ENCODE measurements at places on chromosomes 12 and 14.

DNA sequence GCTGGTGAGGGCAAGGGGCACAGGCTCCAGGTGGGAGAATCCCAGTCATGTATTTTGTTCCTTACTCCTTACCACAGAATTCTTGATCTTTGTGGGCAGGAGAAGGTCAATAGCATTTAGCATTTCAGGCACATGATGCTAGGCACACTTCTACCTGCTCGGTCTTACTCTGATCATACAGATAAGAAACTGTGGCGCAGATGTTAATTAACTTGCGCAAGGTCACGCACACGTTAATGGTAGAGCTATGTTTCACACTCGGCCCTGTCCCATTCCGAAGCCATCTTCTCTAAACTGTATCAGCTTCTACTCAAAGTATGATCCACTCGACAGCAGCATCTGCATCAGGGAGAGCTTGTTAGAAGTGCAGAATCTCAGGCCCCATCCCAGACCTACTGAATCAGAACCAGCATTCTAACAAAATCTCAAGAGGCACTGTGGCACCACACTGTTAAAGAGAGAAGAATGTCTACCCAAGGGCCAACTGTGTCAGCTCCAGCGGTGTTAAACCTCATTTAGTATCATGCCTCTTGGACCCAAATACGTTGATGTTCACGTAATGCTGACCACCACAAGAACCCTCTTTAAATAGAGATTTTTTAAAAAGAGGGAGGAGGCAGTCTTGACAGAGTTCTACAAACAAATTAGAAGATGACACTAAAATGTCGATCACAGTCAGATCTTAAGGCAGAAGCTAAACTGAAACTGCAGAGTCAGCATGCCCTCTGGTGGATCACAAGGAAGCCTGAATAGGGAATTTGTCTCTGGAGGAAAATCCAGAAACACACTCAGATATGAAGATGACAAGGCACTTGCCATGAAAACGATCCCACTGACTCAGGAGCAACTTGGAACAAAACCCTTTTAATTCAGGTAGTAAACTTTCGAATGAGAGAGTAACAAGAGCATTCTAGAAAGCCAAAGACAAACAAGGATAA lies 7.3 kb downstream of the STXBP6 start:
- peak; percentile 49 for DNase-seq

DNA sequence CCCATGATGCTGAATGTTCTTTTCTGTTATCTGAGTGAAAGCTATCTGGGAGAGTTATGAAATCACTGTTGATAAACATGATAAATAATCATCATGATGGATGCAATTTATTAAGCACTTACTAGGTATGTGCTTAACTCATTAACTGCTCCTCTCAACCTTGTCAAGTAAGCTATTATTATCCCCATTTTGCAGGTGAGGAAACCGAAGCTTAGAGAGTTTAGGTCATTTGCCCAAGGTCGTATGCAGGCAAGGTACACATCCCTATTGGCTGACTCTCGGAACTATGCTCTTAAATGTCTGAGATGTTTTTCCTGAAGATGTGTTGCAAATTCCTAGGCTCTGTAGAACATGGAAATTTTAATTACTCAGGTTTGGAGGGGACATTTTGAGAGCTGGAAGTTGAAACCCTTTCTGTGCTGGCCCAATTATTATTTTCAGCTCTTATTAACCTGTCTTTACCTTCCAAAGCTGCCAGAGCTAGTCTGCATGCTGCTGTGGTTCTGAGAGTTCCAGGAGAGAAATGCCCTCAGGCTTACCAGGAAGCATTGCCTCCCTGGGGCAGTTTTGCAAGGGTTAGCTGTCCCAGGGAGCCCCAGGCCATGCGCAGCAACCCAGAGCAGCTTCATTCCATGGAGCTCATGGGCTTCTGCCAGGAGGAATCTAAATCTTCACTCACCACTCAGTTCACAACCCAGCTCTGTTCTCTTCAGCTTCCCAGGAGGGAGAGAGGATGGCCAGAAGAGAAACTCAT lies 55.6 kb upstream of the OAS1 start:
- no peak for DNase-seq

GRCh38 chr12:25557830-25558436 lies 4.8 kb upstream of the LMNTD1 start:
- DNase-seq, result no peak

GRCh38 chr14:62301911-62302310 lies 539.7 kb downstream of the SNAPC1 start:
- DNase-seq, result no peak

DNA sequence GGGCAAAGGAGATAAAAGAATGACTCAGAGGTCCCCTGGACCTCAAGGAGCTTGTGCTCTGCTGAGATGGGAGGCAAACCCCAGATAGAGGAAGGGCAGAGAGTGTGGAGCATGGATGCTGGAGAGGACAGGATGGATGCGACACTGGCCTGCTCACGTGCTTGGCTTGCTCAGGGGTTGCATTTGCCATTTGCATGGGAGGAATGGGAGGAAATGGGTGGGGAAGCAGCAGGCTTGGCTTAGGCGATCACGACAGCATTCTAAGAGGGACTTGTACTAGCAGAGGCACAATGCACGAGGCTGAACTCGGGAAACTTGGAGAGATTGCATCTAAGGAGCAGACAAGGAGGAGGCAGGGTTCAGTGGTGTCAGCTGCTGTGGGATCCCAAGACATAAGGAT lies 19.8 kb downstream of the CD9 start:
- no peak for DNase-seq

DNA sequence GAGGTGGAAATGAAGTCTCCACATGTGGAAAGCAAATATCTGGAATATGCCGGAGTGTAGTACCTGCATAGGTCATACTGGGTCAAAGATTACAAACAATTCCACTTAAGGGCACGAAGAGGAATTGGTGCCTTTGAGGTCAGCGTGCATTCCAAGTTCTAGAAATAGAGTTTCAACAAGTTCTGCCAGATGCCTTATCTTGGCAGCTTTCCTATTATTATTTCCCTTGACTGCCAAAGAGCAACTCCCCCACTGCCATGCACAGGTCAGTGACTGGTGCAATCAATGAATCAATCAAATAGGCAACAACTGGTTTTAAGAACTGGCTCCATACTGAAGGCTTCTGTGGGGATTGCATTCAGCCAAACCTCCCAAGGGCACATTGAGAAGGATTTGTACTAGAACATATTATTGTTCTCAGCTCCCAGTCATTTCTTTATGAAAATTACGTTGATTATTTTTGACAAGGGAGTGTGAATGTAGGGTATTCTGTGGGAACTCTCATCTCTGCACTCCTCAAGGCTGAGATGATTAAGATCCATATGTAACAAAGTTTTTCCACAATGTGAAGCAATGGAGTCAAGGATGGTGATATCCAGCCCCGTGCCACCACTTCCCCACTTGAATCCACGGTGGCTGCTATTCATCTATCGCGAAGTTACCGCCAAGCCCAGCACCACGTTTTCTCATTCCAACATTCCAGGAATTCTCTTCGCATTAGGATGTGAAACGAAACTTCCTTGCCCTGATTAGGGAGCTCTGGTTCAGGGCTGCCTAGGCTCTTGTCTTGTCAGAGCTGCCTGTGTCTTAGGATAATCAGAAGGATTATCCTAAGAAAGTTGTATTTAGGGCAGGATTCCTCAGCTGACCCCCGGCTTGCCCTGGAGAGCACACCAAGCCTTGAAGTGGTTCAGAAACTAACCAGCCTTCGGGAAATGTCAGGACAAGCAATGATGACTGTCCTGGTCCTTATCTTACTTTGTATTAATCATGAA lies 115.1 kb upstream of the PCED1B start:
- DNase-seq, result peak; percentile 48

DNA sequence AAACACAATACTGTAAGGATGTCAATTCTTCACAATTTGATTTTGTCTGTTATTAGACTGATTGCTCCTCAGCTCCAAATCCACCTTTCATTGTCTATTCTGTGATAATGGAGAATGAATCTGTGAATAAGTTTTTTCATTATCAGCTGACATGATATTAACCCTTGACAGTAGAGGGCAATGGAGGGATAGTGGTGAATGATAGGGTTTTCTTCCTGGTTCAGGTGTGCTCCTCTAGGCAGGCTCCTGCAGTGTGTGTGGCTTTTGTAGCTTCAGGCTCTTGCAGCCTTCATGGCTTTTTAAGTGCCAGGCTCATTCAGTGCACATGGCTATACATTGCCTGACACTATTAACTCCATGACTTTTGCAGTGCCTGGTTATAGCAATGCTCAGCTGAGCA lies 23.4 kb upstream of the ZNF641 start:
- no peak for DNase-seq

- no peak for DNase-seq
Observed at GRCh38 chr14:23580948-23581281, 2.3 kb upstream of the JPH4 start.

DNA sequence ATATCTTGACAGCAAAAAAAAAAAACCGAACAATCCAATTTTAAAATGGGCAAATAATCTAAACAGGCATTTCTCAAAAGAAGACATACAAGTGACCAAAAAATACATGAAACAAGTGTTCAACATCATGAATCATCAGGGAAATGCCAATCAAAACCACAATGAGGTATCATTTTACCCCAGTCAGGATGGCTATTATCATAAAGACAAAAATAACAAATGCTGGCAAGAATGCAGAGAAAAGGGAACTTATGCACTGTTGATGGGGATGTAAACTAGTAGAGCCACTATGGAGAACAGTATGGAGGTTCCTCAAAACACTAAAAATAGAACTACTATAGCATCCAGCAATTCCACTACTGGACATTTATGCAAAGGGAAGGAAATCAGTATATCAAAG lies 448.2 kb downstream of the RGS6 start:
- DNase-seq, result no peak

DNA sequence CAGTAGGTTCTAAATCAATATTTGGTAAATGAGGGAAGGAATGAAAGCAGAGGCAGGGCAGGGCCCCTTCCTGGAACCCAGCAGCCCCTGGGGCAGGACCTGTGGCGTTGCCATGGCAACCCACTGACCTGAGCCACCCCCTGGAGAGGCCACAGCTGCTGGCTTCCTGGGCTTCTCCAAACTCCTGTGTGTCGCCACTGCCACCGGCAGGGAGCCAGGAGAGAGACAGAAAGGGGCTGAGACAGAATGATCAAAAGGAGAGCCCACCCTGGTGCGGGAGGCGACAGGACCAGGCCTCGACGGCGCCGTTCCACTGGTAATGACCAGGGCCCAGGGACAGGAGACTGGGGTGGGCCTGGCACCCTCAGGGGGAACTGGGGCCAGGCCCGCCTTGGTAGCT lies 18.2 kb downstream of the RFX4 start:
- no peak for DNase-seq

DNA sequence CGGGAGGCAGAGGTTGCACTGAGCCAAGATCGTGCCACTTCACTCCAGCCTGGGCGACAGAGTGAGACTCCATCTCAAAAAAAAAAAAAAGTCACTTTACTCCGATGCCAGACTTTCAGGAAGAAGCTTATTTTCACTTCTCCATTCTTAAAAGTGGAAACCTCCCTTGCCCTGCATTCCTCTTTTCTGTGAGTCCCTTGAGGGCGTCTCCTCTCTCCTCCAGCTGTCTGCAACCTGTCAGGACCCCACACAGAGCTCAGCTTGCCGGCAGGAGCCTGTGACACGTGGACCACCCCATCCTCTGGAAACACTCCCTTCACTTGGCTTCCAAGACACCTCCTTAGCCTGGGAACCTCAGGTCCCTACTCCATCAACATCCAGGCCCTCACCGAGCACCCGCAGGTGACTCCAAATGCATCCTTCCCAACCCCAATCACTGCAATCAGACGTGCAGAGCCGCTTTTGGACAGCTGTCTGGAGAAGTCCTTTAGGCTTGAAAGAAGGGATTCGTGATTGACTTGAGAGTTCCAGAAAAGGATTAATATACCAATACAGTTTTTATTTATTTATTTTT lies 34.3 kb downstream of the SLC15A4 start:
- no peak for DNase-seq

GRCh38 chr12:22626406-22626805 lies 1.4 kb downstream of the ETNK1 start:
- no peak for DNase-seq

DNA sequence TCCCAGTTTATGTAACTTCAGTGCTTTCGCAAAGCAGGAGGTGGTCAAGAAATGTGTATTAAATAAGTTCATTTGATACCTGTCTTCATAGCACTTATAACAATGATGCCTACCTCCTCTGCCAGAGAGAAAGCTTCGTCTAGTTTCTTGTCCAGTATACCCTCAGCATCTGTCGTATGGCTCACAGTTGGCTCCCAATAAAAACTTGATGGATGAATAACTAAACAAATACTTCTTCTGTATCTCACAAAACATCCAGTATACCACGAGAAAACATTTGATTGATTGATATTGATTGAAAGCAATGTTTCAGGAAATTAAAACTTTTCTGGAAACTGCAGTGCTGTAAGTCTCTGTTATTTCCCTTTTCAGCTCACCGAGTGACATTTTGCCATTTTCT lies 26.9 kb upstream of the PTGDR start:
- DNase-seq, result no peak

DNA sequence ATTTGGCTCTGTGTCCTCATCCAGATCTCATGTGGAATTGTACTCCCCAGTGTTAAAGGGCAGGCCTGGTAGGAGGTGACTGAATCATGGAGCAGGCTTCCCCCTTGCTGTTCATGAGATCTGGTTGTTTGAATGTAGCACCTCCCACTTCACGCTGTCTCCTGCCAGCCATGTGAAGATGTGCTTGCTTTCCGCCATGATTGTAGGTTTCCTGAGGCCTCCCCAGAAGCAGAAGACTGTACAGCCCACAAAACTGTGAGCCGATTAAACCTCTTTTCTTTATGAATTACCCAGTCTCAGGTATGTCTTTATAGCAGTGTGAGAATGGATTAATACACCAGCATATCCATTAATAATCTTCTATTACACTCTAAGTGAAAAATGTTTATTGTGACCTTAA lies 70.2 kb downstream of the BAZ1A start:
- DNase-seq, result no peak

DNA sequence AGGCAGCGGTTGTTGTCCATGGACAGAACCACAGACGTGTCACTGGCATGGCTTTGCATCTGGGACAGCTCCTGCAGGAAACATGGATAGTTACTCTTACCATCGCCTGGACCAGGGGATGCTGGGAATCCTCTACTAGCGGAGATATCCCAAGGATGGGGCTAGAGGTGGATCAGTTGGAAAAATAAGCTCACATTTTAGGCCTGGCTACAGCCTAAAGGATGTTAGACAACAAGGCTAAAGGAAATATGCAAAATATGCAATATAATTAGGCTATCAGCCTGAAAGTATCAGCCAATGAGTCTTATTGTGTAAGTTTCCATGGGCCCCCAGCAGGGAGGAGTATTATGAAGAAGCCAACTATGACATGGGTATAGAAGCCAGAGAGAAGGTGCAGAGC lies 5.0 kb downstream of the KRT76 start:
- no peak for DNase-seq

- peak; percentile 92 for DNase-seq
Observed at GRCh38 chr12:19439059-19440018, at the start of gene AEBP2. Gene AEBP2 (plus strand): TSS chr12:19439492. CDS start chr12:19439700, 208 bp downstream.

Data from mucosa of gallbladder (tissue), 1 donor.